ENCODE measurements at places on chromosomes 4 and X.
A peak's percentile ranks its signal among the peaks of the same experiment; 100 is the strongest.

- H3K27me3 ChIP-seq, result no peaks in the 10 kb centered on the region
- no peak overlapping the region for H3K27ac ChIP-seq
- no peaks in the 10 kb centered on the region for H3K4me1 ChIP-seq
- H3K4me3 ChIP-seq, result no peak overlapping the region
- no peaks in the 10 kb centered on the region for H3K36me3 ChIP-seq
Measured at GRCh38 chr4:70402762-70403161, 5.0 kb downstream of the OPRPN start.

DNA sequence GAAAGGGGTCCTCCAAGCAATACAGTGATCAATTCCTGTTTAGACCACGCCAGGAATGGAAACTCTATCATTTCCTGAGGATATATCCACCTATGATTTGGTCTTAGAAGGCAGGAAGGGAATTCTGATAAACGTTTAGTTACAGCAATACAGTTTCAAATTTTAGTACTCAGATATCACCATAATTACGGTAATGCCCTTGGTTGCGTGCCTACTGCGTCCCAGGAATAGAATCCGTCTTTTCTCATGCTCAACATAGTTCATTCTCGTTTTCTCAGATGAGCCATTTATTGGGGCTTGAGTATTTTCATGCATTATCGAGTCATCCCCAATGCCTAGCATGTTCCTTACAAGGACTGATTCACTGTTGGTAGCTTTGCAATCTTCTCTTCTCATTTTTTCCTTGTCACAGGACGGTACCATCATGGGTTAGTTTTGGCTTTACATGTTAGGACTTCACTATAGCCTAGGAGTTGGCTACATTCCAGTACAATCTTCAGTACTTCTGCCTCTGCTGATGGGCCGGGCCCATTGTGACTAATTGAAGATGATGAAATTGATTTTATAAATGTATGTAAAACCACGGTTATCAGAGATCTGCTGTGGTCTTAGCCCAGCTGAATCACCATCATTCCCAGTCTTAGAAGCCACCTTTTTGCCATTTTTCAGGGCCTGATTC is 4.4 kb upstream of the PRKX start:
- no peak overlapping the region for H3K4me3 ChIP-seq
- H3K27me3 ChIP-seq, result no peaks in the 10 kb centered on the region
- no peak for DNase-seq
- H3K27ac ChIP-seq, result no peak overlapping the region
- no peaks in the 10 kb centered on the region for H3K36me3 ChIP-seq

DNA sequence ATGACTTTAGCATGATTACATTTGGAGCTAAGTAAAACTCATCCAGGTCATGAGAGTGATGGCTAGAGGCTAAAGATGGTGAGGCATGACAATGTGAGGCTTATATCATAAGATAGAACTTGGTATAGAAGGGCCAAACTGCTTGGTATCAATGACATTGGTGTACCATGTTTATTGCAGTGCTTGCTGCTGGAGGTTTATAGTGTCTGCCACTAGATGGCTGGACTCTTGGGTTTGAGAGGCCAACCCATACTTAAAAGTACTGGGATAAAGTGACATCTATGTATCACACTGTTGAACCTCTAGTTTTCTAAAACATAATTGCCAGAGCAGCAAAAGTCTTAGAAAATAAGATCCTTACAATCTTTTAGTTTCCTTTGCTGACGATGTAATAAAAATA is 83.0 kb upstream of the TACR3 start:
- H3K27me3 ChIP-seq, result no peaks in the 10 kb centered on the region
- no peak overlapping the region for H3K4me3 ChIP-seq
- H3K36me3 ChIP-seq, result no peaks in the 10 kb centered on the region
- no peak for DNase-seq

- DNase-seq, result no peak
- H3K27ac ChIP-seq, result no peak overlapping the region
- H3K36me3 ChIP-seq, result no peaks in the 10 kb centered on the region
- no peaks in the 10 kb centered on the region for H3K4me1 ChIP-seq
Measured at GRCh38 chr4:70437197-70437596, 34.8 kb upstream of the MUC7 start.

DNA sequence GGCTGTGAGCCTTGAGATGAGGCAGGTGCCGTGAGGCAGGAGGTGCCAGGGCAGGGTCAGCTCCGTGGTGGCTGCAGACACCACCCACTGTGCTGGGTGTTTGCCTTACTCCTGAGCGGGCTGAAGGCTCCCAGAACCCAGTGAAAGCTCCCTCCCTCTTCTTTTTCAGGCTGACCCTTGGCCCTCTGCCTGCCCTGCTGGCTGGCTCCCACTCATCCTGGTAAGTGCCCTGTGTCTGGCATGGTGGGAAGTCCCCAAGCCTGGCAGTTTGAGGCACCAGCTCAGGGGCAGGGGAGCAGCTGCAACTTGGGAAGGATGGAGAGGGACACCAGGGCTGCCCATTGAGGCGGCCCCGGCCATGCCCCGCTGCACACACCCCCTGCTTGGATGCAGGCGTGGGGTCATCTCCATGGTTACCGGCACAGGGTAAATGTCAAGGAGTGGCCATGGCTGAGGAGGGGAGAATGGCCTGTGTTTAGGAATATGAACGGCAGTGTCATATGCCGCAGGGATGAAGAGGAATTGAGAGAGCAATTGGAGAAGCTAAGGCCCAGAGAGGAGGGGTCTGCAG is 16.8 kb downstream of the SH3BP2 start:
- H3K4me1 ChIP-seq, result peaks cover 65% of the 10 kb centered on the region
- no peak for DNase-seq
- H3K36me3 ChIP-seq, result peaks cover 3% of the 10 kb centered on the region
- no peak overlapping the region for H3K27ac ChIP-seq
- H3K27me3 ChIP-seq, result no peaks in the 10 kb centered on the region

- no peak overlapping the region for H3K4me3 ChIP-seq
- peak overlapping the region; percentile 81 for H3K27ac ChIP-seq
- H3K4me1 ChIP-seq, result peaks cover 17% of the 10 kb centered on the region
- no peak for DNase-seq
Measured at GRCh38 chr4:186643501-186644310, 80.0 kb downstream of the FAT1 start.

- H3K27ac ChIP-seq, result no peak overlapping the region
- peaks cover 7% of the 10 kb centered on the region for H3K36me3 ChIP-seq
- no peak for DNase-seq
- no peaks in the 10 kb centered on the region for H3K4me1 ChIP-seq
- no peak overlapping the region for H3K4me3 ChIP-seq
Measured at GRCh38 chrX:19960913-19961312, 29.9 kb downstream of the BCLAF3 start.

DNA sequence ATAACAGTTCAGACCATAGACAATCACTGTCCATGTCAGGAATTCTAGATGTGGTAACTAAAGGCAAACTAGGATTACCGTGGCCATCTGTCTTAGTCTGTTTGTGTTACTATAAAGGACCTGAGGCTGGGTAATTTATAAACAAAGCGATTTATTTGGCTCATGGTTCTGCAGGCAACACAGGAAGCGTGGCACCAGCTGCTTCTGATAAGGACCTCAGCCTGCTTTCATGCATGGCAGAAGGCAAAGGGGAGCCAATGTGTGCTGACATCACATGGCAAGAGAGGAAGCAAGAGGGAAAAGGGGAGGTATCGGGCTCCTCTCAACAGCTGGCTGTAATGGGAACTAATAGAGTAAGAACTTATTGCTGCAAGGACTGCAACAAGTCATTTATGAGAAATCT is 376.7 kb downstream of the GPM6A start:
- H3K36me3 ChIP-seq, result no peaks in the 10 kb centered on the region
- no peaks in the 10 kb centered on the region for H3K27me3 ChIP-seq
- H3K4me3 ChIP-seq, result no peak overlapping the region
- no peak overlapping the region for H3K27ac ChIP-seq
- DNase-seq, result no peak
- no peaks in the 10 kb centered on the region for H3K4me1 ChIP-seq

- no peak for DNase-seq
- H3K4me1 ChIP-seq, result no peaks in the 10 kb centered on the region
- no peak overlapping the region for H3K27ac ChIP-seq
- H3K36me3 ChIP-seq, result no peaks in the 10 kb centered on the region
Measured at GRCh38 chr4:39118034-39118658, 56.1 kb downstream of the KLHL5 start.

- no peaks in the 10 kb centered on the region for H3K4me1 ChIP-seq
- no peaks in the 10 kb centered on the region for H3K36me3 ChIP-seq
- DNase-seq, result no peak
- H3K27ac ChIP-seq, result no peak overlapping the region
Measured at GRCh38 chrX:34918856-34919255, 23.7 kb upstream of the FAM47B start.

GRCh38 chr4:153326513-153326912 is 18.0 kb upstream of the MND1 start:
- no peak for DNase-seq
- H3K36me3 ChIP-seq, result no peaks in the 10 kb centered on the region
- no peak overlapping the region for H3K4me3 ChIP-seq
- H3K27me3 ChIP-seq, result no peaks in the 10 kb centered on the region
- no peak overlapping the region for H3K27ac ChIP-seq
- H3K4me1 ChIP-seq, result no peaks in the 10 kb centered on the region

- no peaks in the 10 kb centered on the region for H3K36me3 ChIP-seq
- H3K4me3 ChIP-seq, result no peak overlapping the region
- no peak for DNase-seq
- H3K27ac ChIP-seq, result no peak overlapping the region
Measured at GRCh38 chrX:14546190-14546589, 16.9 kb downstream of the GLRA2 start.

- peak overlapping the region; percentile 64 for H3K27ac ChIP-seq
- DNase-seq, result no peak
- H3K27me3 ChIP-seq, result no peaks in the 10 kb centered on the region
- H3K4me1 ChIP-seq, result no peaks in the 10 kb centered on the region
Measured at GRCh38 chr4:26076000-26076587, 162.1 kb downstream of the SMIM20 start.

DNA sequence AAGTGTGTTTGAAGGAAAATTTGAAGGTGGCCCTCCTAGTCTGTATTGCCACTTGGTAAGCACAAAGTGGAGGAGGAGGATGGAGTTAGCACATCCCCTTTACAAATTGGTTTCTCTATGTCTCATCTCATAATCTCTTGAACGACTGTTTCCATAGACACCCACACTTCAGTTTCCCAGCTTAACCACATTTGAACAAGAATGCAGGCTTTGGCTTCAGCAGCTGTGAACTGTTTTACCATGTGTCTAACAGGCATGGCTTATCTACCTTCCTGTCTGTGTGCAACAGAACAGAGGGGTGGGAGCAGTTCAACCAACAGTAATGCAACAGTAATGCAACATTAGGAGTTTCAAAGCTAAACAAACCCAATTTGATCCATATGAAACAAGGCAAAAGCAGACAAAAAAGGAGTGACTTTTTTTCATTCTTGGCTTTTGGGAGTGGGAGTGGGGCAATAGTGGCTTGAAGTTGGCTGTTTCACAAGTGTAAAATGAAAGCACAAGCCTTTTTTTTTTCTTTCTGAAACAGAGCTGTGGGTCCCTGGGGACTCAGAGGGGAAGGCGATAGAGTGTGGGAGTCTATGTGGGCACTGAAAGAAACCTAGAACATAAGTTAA is 108.0 kb downstream of the ITM2A start:
- H3K4me1 ChIP-seq, result no peaks in the 10 kb centered on the region
- H3K27ac ChIP-seq, result no peak overlapping the region
- no peak for DNase-seq
- no peak overlapping the region for H3K4me3 ChIP-seq
- no peaks in the 10 kb centered on the region for H3K27me3 ChIP-seq

- H3K4me1 ChIP-seq, result no peaks in the 10 kb centered on the region
- H3K36me3 ChIP-seq, result no peaks in the 10 kb centered on the region
- DNase-seq, result no peak
- H3K27ac ChIP-seq, result peak overlapping the region; percentile 69
Measured at GRCh38 chr4:104728380-104729122, 233.9 kb upstream of the CXXC4 start.

DNA sequence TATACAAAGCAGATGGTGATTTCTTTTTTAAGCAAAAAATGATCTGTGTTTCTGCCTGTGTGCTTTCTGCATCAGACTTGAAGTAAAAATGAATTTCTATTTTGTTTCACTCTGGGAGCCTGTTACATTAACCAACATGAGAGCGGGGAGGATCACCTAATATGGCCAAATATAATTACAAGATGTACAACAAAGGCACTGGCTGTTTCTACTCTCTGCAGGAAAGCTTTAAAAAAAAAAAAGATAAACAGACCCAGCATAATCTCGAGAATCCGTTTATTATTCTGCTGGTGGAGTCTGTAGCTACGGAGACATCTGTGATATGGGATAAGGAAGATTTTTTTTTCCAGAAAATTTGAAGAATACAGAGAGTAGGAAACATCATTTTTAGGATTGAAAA is 103.6 kb downstream of the COMMD8 start:
- no peak overlapping the region for H3K4me3 ChIP-seq
- H3K27ac ChIP-seq, result no peak overlapping the region
- H3K4me1 ChIP-seq, result no peaks in the 10 kb centered on the region
- DNase-seq, result no peak
- H3K36me3 ChIP-seq, result no peaks in the 10 kb centered on the region
- no peaks in the 10 kb centered on the region for H3K27me3 ChIP-seq

GRCh38 chr4:38461342-38461741 is 202.7 kb upstream of the KLF3 start:
- no peak overlapping the region for H3K4me3 ChIP-seq
- no peaks in the 10 kb centered on the region for H3K4me1 ChIP-seq
- no peak overlapping the region for H3K27ac ChIP-seq
- H3K27me3 ChIP-seq, result no peaks in the 10 kb centered on the region
- DNase-seq, result no peak

DNA sequence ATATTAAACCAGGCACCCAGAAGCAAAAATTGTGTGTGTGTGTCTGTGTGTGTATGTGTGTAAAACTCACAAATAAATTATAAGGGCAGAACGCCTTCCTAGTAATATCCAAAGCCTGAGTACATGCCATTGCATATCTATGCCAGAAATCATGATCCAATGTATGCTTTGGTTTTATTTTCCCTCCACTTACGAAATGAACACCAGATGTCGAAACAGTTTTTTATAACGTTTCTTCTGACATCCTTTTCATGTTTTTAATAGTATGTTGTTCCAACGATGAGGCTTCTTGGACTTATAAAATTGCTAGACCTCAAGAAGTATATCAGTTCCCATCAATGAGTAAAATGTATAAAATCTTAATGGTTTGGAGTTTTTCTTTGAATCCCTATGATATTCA is 55.4 kb downstream of the KCNIP4 start:
- no peaks in the 10 kb centered on the region for H3K4me1 ChIP-seq
- no peak overlapping the region for H3K4me3 ChIP-seq
- no peak for DNase-seq
- no peak overlapping the region for H3K27ac ChIP-seq

DNA sequence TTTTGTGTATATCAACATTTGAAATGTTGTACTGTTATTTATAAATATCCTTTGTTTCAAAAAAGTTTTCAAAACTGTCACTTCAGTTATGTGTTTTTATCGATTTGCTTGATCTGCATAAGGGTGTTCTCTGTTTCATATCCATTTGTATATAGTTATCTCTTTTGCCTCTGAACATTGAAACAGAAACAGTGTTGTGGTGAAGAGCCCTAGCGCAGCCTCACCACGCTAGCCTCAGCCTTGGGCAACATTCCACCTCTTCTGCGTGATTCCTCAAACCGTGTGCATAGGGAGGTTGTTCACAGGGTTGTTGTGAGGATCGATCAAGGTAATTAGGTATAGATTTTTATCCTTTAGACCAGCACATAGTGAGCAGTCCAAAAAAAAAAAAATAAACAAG is 287.0 kb upstream of the GALNT7 start:
- no peaks in the 10 kb centered on the region for H3K27me3 ChIP-seq
- no peak for DNase-seq
- no peak overlapping the region for H3K4me3 ChIP-seq
- no peaks in the 10 kb centered on the region for H3K36me3 ChIP-seq
- H3K27ac ChIP-seq, result no peak overlapping the region

GRCh38 chrX:154594491-154594890 is 9.6 kb downstream of the CTAG1A start:
- H3K4me1 ChIP-seq, result no peaks in the 10 kb centered on the region
- no peaks in the 10 kb centered on the region for H3K36me3 ChIP-seq
- no peak for DNase-seq
- H3K27ac ChIP-seq, result no peak overlapping the region
- no peaks in the 10 kb centered on the region for H3K27me3 ChIP-seq
